ENCODE measurements at places on chromosomes 3 and 15.

GRCh38 chr3:141449424-141449823 lies 37.4 kb upstream of the RASA2 start:
- DNase-seq, result no peak

GRCh38 chr15:86555939-86556338 lies 476.3 kb downstream of the AGBL1 start:
- DNase-seq, result no peak

GRCh38 chr3:99859825-99860224 lies 42.2 kb downstream of the CMSS1 start:
- DNase-seq, result no peak

GRCh38 chr15:25180606-25181292 lies 226.0 kb downstream of the SNRPN start:
- no peak for DNase-seq

GRCh38 chr3:130548356-130548755 lies 31.4 kb downstream of the COL6A6 start:
- DNase-seq, result no peak

DNA sequence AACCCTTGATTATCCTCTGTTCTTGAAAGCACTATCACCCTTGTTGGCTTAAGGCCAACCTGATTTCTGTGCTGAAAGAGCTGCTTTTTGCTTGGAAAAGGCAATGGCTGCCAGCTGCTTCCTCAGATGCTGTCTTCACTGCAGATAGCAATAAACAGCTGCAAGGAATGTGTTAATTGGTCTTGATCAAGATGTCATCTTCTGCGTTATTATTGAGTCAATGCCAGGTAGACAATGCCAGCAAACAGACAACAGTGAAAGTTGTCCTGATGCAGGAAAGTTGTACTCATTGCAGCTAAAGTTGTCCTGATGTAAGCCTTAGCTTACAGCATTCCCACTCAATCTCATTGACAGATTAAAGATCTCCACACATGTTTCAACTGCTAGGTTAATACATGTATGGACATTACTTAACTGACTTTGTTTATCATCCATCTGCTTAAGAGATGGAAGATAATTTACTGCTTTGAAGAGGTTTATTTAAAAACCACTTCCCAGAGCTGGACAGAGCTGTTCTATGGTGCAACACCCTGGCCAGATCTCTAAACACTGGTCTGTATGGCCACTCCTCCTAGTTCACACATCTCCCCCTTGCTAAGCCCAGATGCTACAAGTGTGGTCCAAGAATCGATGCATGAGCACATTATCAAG lies 251.0 kb upstream of the MCTP2 start:
- DNase-seq, result no peak

GRCh38 chr3:132772252-132772651 lies 50.0 kb upstream of the NPHP3 start:
- DNase-seq, result no peak

Data from activated B cell treated with CpG ODN at 0.5 μM for 24 hours (primary cell).